KBM-7 (cell line): ENCODE measurements at places on chromosomes 6 and 20.
A peak's percentile ranks its signal among the peaks of the same experiment; 100 is the strongest.

GRCh38 chr20:20253744-20254330 lies 114.1 kb upstream of the INSM1 start:
- no peak for DNase-seq

GRCh38 chr20:61169874-61170273 lies 82.2 kb upstream of the CDH4 start:
- no peak for DNase-seq

DNA sequence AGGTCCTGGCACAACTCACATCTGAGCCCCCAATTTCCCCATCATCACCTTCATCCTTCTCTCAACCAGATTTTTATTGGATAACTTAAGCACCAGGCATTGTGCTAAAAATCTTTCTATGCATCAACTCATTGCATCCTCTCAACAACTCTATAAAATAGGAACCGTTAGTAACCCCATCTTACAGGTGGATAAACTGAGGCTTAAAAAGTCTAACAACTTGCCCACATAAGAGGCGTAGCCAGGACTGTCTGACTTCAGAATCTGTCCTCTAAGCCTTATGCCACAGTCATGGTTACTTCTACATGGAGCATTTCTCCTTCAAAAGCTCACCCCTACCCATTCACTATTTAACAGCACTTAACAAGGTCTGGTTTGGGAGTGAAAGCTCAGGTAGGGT lies 51.1 kb downstream of the PPP1R16B start:
- no peak for DNase-seq

DNA sequence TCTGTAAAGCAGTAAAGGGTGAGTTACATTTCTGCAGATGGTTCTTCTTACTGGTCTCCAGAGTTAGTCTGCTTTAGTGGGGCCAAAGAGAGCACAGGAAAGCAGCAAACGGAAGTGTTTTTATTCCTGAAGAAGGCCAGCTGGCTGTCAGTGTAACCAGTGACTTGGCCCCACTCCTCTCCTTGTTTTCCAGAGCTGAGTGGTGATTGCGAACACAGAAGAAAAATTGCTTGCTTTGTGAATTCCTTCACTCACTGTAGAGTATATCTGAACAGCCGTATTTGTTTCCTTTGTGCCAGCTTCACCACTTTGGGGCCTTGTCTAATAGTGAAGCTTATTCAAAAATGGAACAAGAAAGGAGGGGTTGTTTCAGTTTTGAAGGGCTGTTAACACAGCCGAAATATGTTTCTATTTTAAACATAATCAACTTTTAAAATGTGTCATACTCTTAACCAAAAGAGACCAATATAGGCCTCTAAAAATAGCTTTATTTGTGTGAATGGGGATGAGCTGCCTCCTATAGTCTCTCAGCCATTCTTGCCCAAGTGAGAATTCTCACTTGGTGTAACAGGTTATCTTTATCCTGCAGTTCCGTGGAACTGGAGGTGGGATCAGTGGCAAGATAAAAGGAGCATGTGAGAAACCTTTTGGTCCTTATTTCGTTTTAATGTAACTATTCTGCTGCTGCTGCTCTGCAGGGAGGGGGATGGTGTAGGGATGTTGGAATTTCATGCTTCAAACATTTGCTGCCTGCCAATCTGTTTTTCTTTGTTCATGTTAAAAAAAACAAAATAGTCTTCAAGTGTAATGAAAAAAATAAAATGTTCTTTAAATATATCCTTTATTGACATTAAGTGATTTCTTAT lies 37.8 kb downstream of the ZC2HC1B start:
- DNase-seq, result no peak

DNA sequence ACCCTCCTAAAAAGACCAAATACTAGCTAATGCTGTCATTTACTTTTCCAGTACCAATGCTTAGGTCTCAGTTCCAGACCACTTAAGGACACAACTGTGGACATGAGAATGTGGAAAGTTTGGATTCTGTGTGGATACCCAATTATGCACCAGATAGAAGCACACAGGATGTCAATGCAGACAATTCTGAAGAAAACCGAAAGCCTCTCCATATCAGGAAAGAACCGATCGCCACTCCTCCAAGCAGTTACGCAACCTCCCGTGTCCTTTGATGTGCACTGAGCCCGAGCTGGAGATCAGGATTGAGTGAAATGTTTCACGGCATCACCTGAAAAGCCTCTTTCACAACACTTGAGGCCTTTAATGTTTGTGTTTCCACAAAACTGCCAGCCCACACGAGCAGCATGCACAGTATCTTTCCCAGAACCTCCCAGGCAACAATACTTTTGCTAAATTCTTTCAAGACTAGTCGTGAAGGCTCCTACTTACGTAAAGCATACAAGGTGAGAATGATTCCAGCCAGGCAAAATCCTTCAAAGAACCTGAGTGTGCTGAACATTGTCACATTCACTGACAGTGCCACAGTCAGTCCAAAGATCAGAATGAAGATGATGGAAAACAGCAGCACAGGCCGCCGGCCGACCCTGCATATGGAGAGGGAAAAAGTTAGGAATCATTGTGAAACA lies 47.0 kb downstream of the SLC22A23 start:
- DNase-seq, result peak; percentile 8
